ENCODE measurements at places on chromosomes 6 and 20.

DNA sequence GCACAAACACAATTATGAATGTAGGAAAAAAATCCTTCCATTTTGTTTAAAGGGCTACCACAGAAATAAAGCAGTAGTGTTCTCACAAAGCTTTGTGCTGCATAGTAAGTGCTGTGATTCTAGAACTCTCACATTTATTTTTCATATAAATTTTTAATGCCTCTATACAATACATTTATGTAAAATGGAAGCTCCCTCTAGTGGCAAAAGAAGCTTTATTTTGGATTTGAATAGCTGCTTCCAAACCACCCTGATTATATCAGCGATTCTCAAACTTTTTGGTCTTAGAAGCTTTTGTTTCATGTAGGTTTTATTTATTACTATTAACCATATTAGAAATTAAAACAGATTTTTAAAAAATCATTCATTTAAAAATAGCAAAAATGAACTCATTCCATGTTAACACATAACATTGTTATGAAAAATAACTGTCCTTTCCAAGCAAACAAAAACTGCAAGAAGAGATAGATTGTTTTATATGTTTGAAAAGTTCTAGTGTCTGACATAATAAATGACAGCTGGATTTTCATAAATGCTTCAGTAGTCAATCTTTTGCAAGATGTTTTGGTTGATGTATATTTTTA is 38.4 kb downstream of the HS3ST5 start:
- no peak for DNase-seq

DNA sequence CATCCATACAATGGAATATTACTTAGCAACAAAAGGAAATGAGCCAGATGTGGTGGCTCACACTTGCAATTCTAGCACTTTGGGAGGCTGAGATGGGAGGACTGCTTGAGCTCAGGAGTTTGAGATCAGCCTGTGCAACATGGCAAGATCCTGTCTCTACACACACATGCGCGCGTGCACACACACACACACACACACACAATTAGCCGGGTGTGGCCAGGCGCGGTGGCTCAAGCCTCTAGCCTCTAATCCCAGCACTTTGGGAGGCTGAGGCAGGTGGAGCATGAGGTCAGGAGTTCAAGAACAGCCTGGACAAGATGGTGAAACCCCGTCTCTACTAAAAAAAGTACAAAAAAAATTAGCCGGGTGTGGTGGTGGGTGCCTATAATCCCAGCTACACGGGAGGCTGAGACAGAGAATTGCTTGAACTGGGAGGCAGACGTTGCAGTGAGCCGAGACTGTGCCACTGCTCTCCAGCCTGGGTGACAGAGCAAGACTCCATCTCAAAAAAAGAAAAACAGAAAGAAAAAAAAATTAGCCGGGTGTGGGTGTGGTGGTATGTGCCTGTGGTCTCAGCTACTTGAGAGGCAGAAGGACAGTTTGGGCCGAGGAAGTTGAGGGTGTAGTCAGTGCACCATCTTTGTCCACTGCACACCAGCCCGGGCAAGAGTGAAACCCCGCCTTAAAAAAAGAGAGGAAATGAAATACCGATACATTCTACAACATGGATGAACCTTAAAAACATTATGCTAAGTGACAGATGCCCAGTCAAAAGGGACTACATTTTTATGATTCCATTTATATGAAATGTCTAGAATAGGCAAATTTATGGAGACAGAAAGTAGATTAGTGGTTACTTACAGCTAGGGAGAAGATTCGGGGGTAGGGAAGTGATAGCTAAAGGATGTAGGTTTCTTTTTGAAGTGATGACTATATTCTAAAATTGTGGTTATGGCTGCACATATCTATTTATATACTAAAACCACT is 52.5 kb downstream of the RBL1 start:
- DNase-seq = peak; percentile 39

DNA sequence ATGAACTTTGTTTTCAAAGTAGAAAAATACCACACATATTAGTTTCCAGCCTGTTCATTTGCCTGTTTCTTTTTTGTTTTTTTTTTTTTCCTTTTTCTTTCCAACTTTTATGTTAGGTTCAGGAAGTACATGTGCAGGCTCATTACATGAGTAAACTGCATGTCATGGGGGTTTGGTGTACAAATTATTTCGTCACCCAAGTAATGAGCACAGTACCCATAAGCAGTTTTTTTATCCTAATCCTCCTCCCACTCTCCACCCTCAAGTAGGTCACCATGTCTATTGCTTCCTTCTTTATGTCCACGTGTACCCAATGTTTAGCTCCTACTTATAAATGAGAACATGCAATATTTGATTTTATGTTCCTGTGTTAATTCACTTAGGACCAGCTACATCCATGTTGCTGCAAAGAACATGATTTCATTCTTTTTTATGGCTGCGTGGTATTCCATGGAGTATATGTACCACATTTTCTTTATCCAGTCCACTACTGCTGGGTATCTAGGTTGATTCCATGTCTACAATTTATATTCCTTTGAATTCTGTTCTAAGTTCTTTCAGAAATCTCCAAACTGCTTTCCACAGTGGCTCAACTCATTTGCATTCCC is 31.8 kb downstream of the SNX14 start:
- DNase-seq = no peak

DNA sequence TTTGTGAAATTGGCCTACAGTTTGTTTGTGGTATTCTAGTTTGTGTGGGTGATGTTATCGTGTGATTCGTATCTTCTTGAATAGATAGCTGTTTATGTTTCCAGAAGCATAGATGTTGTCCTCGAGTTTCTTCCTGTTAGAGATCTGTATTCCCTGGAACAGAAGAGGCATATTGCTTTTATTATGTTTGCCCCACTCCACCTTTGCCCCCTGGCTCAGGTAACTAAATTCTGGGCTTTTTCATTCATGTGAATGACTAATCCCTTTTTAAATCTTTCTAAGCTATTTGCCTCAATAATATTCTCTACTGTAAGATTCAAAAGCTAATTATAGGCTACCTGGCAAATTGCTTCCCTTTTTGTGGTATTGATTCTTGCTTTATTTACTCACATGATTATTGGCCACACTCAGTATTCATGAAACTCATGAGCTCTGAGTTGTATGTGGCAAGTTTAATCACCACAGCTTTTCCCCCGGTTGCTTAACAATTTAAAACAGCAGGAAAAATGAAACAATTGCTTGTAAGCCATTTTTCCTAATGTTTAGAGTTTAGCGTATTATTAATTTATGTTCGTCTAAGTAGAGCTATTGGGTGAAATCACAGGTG is 12.6 kb downstream of the RNF217 start:
- no peak for DNase-seq

GRCh38 chr6:10425975-10426780 is 11.3 kb upstream of the TFAP2A start:
- no peak for DNase-seq

All from CD8-positive, alpha-beta memory T cell (primary cell).